ENCODE measurements at places on chromosomes 16 and 17. TPM values are rescaled to one million over a fixed set of nuclear protein-coding genes. Genes with fewer than 3 reads are reported as not detected.

DNA sequence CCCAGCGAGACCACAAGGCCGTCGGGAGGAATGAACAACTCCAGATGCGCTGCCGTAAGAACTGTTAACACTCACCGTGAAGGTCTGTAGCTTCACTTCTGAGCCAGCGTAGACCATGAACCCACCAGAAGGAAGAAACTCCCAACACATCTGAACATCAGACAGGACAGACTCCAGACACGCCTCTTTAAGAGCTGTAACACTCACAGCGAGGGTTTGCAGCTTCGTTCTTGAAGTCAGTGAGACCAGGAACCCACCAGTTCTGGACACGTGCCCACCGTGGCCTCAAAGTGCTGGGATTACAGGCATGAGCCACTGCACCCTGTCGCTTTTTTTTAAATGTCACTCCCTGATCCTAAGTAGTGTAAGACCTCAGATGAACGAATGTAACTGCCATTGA is 17.3 kb downstream of the KPNA2 start:
- DNase-seq, result no peak

- no peak for DNase-seq
These were observed 13.8 kb downstream of the PCTP start for GRCh38 chr17:55764610-55765009.

- DNase-seq, result no peak
These were observed 80.1 kb downstream of the CLEC16A start for GRCh38 chr16:11024333-11025053.

DNA sequence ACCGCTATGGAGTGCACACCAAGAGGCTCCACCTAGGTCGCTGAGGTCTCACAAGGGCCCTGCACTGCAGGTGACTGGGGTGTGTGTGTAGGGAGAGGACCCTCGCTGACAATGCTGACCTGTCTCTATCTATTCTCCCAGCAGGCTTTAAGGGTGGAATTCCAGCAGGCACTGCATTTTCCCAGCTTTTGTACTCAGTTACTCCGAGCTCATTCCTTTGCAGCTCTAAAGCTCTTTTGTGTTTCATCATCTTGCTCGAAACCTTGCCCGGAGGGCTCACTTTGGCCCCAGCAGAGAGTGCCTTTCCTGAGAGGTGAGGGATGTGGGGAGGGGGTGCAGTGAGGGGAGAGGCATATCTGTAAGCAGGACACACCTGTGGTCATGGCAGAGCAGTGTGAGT is 39.3 kb downstream of the SMPD3 start:
- no peak for DNase-seq

- DNase-seq, result no peak
These were observed 10.9 kb upstream of the MYO15B start for GRCh38 chr17:75576661-75577060.

DNA sequence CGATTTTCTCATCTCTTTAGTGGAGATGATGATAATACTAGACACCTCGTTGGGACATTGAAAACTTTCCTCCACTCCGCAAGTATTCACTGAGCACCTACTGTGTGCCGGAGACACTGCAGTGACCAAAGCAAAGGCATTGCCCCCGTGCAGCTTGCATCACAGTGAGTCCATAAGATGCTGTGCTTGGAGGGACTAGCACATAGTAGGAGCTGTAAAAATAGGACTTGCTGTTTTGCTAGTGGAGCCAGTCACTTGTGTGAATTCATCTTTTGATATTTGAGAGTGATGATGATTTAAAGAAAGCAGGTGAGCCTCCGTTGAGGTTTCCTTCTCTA is 5.3 kb upstream of the MAP2K3 start:
- no peak for DNase-seq

DNA sequence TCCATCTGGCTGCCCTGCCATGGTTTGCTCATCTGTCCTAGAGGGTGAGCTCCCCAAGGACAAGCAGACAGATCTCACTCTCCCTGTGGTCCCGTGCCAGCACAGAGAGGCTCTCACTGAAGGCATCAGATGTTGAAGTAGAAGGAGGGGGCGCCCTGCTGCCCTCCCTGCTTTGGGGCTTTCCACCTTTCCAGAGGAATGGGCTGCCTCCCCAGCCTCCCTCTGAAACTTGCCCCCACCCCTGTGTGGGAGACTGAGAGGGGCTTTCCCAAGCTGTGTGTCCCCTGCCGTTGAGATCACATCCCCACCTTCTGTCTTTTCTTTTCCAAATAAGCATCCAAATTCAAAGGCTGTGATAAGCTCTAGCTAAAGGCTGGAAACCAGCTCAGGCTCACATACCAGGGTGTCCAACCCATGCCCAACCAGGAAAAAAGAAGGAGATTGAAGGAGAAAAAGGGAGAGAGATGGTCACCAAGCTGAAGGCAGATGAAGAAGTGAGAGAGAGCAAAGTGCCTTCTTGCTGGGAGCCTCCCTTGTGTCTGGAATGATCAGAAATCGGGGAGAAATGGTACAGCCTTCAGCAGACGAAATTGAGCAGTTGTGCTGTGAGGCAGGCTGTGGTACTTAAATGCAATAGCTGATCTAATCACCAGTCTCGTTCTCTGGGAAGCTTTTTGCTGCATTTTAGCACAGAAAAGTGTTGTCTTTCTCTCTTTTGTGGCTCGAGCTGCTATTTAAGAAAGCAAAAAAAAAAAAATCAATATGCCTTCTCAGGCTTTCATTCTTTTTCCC is 145.9 kb upstream of the LHX1 start:
- DNase-seq, result no peak

- no peak for DNase-seq
These were observed 49.5 kb downstream of the BMERB1 start for GRCh38 chr16:15483857-15484256.

DNA sequence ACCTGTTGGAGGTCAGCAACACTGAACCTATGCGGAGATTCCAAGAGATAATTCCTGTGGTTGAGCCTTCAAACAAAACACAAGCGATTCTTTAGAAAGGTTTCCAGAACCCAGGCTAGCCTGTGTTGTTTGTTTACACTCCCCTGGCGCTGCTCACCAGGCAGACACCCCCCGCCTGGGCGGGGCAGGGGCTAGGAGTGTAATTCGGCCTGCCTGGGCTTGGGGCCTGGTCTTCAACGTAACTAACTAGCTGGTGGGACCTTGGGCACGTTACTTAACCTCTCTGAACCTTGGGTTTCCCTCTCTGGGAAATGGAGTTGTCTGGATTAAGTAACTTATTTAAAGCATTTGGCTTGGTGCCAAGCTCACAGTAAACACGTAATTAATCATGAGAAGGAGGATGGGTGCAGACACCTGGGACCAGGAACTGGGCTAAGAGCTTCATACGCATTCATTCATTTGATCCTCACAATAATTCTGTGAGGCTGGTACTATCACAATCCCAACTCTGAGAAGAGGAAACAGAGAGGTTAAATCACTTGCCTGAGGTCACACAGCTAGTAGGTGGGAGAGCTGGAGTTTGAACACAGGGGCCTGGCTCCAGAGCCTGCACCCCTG is 7.6 kb upstream of the ARHGAP27 start:
- no peak for DNase-seq

- no peak for DNase-seq
These were observed 21.2 kb upstream of the BCAS3 start for GRCh38 chr17:60656499-60656898.

DNA sequence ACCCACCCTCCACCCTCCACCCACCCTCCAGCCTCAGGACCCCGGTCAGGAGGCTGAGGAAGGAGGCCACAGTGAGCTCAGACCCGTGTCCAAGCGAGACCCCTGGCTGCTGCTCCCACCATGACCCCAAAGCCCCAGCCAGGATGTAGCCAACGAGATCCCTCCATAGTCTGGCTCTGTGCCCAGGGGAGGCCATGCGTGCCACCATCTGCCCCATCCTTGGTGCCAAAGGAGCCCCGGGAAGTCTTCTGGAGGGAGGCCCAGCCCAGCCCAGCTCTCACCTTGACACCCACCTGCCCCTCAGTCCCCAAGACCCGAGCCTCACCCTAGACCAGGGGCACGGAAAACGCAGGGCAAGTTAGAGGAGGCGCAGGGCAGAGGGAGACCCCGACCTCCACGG is 34.2 kb downstream of the PIEZO1 start:
- no peak for DNase-seq

- no peak for DNase-seq
These were observed 145.1 kb downstream of the MRM1 start for GRCh38 chr17:36746381-36747053.

- no peak for DNase-seq
These were observed 7.6 kb downstream of the SPNS2 start for GRCh38 chr17:4506175-4506813.

GRCh38 chr17:45948881-45949624 is 50.0 kb upstream of the STH start:
- DNase-seq, result peak; percentile 29

GRCh38 chr17:42202159-42202558 is 7.9 kb upstream of the GHDC start:
- DNase-seq, result no peak

- DNase-seq, result no peak
These were observed 22.3 kb upstream of the COX10 start for GRCh38 chr17:14046978-14047377.

DNA sequence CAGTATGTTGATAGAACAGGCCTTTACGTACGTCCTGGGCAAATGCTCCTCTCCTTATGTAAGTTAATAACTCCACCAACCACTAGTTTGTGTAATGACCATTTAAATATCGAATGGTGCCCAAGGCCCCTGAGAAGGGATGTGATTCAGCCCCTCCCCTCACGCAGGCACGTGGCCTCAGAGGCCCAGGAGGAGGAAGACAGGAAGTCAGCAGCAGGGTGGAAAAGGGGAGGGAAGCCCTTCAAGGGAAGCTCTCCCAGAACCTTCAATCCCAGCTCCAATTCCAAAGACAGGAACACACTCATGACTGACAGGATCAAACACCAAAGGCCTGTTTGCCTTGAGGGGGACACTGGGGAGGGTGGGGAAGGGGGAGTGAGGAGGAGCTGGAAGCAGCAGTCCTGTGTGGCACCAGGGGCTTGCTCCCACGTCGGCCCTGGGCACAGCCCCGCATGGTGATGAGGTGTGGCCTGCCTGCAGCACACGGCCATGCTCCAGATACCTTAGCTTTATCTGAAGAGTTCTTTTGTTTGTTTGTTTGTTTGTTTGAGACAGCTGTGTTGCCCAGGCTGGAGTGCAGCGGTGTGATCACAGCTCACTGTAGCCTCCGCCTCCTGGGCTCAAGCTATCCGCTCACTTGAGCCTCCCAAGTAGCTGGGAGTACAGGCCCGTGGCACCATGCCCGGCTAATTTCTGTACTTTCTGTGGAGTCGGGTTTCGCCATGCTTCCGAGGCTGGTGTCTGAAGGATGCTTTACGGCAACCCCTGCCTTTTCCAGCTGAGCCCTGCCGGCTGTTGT is 105.0 kb downstream of the ZNF778 start:
- DNase-seq, result no peak

DNA sequence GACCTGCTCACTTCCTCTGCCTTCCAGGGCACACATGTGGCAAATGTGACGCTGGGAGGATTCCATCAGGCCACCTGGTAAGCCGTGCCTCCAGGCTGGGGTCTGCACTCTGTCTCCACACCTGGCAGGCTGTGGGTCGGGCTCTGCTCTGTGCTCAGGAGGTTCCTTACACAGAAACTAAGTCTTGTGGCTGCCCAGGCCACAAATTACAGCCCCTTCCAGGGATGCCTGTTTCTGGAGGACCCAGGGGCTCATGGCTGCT is 58.2 kb downstream of the RMI2 start:
- DNase-seq, result no peak

- no peak for DNase-seq
These were observed 32.9 kb downstream of the DYNLRB2 start for GRCh38 chr16:80573700-80574120.

The ITGB3 gene
- 7.6 TPM for polyA plus RNA-seq

The TAOK1 gene
- polyA plus RNA-seq, result 26.3 TPM

The CBX8 gene
- polyA plus RNA-seq, result 9.8 TPM

The CACNG3 gene
- polyA plus RNA-seq, result not detected

The RHBDF1 gene
- 43.1 TPM for polyA plus RNA-seq

The PRSS22 gene
- 15.8 TPM for polyA plus RNA-seq

Measured in right lung (tissue), 10 donors.